Urinary bladder (tissue), 4 donors: ENCODE measurements at places on chromosomes 7 and 10. TPM values are rescaled to one million over a fixed set of nuclear protein-coding genes. Genes with fewer than 3 reads are reported as not detected.

PITX3 gene
- total RNA-seq = 0.32 TPM

TPK1 gene
- 10.7 TPM for total RNA-seq

C10orf71 gene
- total RNA-seq = 0.37 TPM

TACC2 gene
- 21.2 TPM for total RNA-seq

ECHDC3 gene
- 1.5 TPM for total RNA-seq

HTR5A gene
- not detected for total RNA-seq
